ENCODE measurements at places on chromosomes 6 and 20.
A peak's percentile ranks its signal among the peaks of the same experiment; 100 is the strongest.

- DNase-seq: peak; percentile 20
Observed at GRCh38 chr6:17519120-17519519, 81.0 kb upstream of the FAM8A1 start.

- DNase-seq: no peak
Observed at GRCh38 chr6:11439017-11439420, 98.5 kb upstream of the TMEM170B start.

DNA sequence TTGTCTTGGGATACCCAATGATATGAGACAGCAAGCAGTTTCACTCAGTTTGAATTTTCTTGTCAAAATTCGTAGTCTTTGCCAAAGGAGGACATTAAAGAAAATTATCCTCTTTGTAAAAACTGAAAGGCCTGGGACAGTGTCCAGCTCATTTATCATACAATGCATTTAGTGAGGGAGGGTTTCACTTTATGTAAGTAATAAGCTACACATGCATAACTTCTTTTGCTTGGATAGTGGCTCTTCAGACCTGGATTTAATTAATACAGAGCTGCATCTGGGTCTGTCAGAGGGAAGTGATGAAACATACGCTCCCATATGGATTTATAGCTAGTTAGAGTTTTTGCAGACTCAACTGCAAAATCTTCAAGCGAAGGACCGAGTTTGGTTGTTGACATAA, 175.6 kb downstream of the PHACTR1 start:
- no peak for DNase-seq

DNA sequence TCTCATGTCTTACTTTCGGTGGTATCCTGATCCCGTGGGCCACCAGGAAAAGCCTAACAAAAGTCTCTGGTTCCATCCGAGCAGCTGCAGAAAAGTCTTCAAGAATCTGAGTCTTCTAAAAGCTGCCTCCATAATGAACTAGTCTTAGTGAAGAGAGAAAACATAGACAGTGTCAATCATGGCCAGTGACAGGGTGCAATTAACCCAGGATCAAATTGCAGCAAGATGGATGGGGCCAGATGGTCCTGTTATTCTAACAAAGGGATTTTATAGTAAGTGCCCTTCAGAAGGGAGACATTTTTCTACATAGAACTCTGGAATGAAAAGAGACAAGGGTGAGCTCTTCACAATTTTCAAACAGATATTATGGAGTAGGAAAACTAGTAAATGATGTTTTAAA, 281.6 kb upstream of the ZFP64 start:
- no peak for DNase-seq

DNA sequence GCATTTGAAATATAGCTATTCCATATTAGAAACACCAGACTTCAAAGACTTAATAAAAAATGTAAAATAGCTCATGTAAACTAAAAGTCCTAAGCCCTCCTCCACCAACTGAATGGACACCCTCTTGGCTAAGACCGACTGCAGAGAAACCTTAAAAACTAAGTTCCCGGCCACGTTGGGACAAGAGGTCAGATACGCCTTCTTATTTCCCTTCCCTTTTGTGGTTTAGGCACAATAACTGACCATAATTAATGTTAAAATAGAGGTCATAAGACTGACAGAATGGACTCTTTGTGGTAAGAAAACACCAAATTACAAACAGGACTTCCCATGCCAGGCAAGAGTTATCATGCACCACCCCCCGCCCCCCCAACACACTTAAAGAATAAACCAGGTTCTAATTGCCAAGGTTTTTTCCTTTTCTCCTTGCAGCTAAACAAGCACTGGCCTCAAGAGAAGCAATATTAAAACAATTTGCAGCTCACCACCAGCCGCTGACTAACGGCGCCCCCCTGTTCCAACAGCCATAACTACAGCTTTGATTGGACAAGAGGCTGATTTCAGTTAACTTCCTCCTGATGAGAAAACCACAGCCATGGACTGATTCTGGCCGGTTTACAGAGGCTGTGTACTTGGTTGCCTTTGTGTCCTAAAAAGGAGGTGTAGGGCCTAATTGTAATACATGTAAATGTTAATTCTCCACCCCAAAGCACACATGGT, 10.7 kb upstream of the LAMP5 start:
- DNase-seq: peak; percentile 65

DNA sequence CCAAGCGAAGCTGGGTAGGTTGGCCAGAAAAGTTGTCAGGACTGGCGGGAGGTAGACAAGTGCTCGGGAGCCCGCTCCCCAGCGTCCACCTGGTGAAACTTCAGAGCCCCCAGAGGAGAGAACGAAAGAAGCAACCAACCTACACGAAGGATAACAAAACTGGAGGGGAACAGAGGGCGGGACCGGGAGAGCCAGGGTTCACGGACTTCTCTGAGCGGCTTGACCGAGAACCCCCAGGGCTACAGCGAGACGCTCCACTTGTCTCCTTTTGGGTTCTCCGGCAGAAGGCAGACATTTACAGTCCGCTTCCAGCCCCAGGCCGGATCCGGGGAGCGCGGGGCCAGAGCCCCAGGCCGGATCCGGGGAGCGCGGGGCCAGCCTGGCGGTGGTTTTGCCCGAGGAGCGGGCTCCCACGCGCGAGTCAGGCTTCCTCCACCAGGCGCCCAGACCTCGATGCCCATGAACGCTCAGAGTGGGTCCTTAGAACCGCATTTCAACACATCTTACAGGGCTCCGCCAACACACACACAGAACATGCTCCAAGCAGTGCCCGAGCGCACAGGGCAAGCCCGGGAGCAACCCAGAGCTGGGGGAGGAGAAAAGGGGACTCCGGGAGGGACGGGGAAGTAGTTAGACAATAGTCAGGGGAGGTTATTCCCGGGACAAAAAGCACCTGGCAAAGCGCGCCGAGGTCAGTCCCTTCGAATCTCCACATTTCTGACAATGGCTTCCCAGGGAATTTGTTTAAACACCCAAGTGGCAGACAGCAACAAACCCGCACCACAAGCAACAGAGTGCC, 1.1 kb downstream of the PTPRK start:
- DNase-seq: peak; percentile 73

DNA sequence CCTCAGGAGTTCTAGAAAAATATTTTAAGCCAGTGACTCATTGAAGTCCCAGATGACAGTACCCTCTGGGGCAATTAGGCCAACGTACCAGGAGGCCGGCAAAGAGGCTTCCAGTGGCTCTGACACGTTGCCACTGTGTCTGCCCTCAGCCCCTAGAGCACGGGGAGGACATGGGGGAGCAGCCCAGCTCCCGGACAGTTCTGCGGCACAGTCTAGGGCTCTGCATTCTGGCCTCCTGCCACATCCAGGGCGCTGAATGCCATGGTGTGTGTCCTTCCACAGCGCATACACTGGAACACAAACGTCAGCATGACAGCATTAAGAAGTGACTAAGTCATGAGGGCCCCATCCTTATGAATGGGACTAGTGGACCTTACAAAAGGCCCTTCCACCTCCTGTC, 156.2 kb downstream of the RNASET2 start:
- no peak for DNase-seq

GRCh38 chr6:1796706-1797529, 187.2 kb downstream of the FOXC1 start:
- no peak for DNase-seq

GRCh38 chr20:24522452-24523330, 53.3 kb downstream of the SYNDIG1 start:
- no peak for DNase-seq

- no peak for DNase-seq
Observed at GRCh38 chr6:141752677-141753076, 380.0 kb upstream of the GJE1 start.

GRCh38 chr6:73121421-73121993, 103.8 kb downstream of the KHDC1L start:
- no peak for DNase-seq

GRCh38 chr6:24574809-24575208, 71.2 kb downstream of the KIAA0319 start:
- DNase-seq: no peak

DNA sequence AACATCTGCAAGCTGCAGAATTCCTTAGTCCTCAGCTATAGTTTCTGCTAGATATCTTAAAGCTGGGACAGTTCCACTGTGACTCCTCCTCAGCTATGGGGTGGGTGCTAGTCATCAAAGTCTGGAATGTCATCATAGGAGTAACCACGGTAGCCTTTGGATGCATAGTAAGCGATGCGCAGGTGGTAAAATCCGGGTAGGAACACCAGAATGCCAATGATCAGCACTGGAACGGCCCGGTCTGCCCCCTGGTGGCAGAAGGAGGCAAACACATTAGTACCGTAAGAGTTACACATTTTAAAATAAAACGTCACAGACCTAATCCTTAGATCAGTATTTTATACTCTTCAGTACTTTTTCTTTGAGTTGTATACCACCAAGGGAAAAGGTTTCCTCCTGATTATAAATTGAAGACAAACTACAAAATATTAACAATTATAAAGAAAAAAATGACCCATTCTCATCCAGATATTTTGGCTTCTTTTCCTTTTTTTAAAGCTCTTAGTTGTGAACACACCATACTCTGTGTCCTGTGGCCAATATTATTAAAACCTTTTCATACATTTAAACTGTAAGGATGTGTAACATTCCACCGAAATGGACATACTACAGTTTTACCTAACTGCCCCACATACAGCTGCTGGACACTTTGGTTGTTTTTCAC, 18.9 kb downstream of the PCNA start:
- DNase-seq: peak; percentile 55

DNA sequence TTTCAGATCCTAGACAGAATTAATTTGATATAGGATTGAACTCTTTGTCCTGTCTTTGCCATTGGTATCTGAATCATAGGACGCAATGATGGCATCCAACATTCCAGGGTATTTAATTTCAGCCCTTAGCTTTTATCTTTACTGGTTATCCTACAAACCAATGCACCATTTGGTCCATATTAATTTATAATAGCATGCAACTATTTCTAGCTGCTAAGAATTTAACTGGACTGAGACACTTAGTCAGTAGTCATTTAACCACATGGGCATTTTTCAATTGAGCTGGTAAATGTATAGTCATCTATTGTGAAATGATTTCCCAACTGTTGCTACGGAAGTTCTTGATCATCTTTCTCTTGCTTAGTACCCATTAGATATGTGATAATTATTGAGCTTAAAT, 141.1 kb downstream of the CD164 start:
- DNase-seq: no peak

DNA sequence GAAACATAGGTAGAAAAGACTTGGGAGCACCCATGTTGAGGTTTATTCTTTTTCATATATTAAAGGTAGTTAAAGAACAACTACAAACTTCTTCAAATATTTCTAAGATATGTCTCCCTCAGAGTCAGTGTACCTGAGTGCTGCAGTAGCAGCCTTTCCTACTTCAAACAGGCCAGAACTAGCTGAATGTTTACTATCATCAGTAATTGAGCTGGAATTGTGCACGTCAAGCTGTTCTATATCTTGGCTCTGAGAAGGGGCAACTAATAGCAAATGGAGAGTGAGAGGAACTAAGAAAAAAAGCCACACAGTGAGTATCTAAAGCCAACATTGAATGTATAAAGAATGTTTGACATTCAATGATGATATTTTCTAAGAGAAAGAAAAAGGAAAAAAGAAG, 21.7 kb downstream of the MTCL3 start:
- no peak for DNase-seq

GRCh38 chr20:54201268-54201846, 6.5 kb upstream of the PFDN4 start:
- no peak for DNase-seq

DNA sequence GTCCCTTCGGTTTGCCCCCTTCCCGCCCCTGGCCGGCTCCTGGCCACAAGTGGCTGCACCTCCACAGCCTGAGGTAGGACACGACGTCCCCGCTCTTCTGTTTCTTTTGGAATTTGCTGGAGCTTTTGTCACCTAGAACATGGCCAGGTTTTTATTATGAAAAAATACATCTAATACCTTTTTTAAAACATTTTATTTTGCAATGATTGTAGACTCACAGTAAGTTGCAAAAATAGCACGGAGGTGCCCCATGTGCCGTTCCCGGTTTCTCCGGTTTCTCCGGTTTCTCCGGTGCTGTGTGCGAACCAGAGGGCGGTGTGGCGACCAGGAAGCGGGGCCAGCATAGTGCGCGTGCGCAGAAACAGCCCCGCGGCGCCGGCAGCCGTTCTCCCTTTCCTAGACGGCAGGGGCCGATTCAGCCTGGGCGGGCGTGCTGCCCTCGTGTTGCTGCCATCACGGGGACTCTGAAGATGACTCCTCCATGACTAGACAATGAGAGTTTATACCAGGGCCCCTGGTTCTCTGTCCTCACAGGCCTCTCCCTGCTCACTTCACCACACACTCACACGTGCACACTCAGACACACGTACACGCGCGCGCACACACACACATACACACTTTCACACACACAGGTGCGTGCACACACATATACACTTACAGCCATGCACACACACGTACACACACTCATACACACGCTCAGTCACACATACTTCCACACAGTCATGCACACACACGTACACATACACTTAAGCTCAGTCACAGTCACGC, 102.1 kb downstream of the TMEM242 start:
- peak; percentile 89 for DNase-seq

DNA sequence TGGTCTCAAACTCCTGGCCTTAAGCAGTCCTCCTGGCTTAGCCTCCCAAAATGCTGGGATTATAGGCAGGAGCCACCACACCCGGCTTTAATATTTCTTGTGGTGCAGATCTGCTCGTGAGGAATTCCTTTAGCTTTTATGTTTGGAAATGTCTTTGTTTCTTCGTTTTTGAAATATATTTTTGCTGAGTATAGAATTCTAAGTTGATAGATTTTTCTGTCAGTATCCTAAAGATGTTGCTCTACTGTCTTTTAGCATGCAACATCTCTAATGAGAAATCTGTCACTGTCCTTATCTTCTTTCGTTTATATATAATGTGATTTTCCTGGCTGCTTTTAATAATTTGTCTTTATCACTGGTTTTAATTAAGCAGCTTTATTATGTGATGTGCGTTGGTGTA, 75.1 kb downstream of the ZFAND3 start:
- no peak for DNase-seq

- DNase-seq: no peak
Observed at GRCh38 chr20:43812216-43812615, 85.4 kb upstream of the GTSF1L start.

GRCh38 chr6:37222992-37223391, 34.6 kb upstream of the TBC1D22B start:
- no peak for DNase-seq

GRCh38 chr6:2765896-2766766, 938 bp downstream of the WRNIP1 start:
- DNase-seq: peak; percentile 51

DNA sequence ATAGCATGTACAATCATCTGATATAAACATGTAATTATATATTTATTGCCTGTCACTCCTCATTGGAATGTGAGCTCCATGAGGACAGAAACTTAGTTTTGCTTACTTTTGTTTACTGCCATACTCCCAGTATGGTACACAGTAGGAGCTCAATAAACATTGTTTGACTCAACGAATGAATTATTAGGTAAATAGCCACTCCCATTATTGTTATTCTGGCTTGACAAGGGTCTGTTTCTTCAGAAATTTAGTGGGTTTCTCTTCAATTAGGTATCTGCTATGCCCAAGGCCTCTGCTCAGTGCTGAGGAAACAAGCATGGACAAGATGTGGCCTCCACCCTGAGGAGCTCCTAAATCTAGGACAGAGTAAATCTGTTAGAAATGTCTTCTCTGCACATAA, 6.3 kb downstream of the BCL2L1 start:
- DNase-seq: no peak

Data from lung (tissue), 17 donors.